ENCODE measurements at places on chromosomes 3 and 15.
A peak's percentile ranks its signal among the peaks of the same experiment; 100 is the strongest.

- DNase-seq: peak; percentile 89
These were observed at the start of gene MITF for GRCh38 chr3:69739204-69740102. Gene MITF (plus strand): TSS chr3:69739464. CDS start chr3:69739598, 134 bp downstream.

DNA sequence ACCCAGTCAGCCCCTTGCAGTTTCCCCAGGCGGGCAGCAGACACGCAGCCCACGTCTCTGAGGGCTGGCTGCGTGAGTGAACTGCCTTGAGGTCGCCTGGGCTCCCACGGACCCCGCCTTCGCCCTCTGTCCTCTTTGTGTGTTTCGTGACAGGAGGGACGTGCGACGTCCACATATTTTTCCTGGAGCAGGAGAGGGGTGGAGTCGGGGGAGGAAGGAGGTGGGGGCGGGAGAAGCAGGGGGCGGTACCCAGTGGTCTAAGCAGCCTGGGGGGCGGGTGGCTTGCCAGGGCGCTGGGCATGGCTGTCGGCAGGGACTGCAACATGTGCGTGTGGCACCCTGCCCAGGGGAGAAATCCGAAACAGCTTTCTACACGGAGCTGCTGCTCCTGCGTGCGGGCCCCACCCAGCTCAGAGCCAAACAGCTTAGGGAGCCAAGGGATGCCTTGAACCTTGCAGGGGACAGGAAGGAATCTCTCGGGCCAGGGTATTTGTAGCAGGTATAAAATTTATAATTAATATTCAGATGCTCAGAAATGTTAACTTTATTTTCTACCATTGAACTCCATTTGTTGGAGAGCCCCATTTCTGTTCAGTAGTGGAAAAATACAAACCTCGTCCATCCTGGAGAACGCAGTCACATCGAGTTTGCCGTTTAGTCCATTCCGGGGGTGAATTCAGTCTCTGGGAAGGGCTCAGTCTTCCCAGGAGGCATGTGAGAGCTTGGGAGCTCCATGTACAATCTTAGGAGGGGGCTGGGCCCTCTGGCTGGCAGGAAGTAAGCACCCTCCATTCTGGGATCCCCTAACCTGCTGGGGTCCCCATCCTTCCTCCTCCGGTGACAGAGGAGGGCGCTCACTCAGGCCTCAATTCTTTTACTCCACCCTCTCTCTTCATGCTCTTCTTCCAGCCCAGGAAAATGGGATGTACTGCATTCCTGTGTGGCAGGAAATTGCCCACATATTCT lies 79.1 kb upstream of the MEF2A start:
- peak; percentile 67 for DNase-seq

DNA sequence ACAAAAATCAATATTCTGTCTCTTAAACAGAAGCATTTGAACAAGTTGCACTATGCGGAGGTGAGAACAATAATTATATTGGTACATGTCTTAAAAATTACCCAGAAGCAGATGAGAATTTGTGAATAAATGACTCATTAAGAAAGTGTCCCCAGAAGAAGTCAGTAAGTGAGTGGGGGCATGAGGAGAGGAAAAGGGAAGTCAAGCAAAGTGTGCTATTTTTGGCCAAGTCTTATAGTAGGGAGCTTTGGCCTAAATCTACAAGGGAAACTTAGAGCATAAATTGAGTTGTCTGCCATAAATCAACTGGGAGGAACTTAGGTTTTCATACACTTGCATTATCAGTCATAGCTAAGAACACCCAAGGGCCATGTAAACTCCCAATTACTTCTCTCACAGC lies 86.9 kb upstream of the SATB1 start:
- no peak for DNase-seq

DNA sequence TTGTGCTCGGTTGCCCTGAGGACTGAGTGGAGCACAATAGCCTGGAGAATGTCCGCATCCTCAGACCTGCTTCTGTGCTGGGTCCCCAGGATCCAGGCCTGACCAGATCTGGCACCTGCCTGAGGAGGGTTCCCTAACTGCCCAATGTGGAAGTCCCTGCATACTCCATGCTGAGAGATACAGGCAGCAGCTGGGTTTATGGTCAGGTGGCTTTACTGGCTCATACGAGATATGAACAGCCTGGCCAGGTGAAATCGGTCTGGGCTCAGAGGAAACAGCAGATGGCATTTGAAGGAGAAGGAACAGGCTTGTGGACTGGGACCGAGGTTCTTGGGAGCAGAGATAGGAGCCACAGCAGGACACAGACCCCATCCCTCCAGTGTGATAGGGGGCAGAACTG lies 18.2 kb upstream of the KIF23 start:
- no peak for DNase-seq

- DNase-seq: no peak
These were observed 11.1 kb downstream of the ALPK3 start for GRCh38 chr15:84828086-84828908.

- no peak for DNase-seq
These were observed 4.6 kb downstream of the FGD5 start for GRCh38 chr3:14823393-14823792.

DNA sequence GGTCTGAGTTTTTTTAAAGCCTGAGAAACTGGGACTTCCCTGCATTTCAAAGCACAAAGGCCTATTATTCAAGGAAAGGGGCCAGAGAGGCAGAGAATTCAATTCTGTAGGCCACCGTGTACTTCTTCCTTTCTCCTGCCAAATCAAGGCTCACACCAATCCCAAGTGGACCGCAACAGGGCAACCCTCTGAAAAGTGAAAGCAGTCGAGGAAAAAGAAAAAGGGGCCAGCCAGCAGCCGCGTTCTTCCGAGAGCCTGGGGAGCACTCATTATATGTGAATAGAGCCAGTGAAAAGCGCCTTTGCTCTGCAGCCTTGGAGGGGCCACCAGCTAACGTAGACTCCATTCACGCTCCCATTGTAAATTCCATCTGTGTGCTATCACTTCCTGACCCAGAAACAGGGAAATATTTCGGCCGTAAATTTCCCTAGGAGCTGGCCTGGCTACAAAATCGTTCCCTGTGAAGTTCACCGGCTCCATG lies 45.9 kb upstream of the THUMPD3 start:
- peak; percentile 33 for DNase-seq

GRCh38 chr3:73422571-73422970 lies 202.2 kb downstream of the PDZRN3 start:
- no peak for DNase-seq

DNA sequence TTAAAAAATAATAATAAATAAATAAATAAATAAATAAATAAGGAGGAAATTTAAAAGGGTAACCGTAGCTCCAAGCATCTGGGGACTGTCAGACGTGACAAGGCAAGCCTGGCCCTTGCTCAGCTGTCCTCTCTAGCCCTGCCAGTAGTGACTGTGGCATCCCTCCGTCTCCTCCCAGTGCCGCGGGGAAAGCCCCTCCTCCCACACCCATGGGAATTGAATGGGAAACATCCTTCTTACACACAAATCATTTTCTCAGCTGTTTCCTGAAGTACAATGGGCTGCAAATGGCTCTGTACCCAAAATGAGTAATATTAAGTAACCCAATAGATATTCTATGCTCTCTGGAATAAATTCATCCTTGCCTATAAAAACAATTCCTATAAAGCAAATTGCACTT lies 101.6 kb upstream of the RAD18 start:
- no peak for DNase-seq

DNA sequence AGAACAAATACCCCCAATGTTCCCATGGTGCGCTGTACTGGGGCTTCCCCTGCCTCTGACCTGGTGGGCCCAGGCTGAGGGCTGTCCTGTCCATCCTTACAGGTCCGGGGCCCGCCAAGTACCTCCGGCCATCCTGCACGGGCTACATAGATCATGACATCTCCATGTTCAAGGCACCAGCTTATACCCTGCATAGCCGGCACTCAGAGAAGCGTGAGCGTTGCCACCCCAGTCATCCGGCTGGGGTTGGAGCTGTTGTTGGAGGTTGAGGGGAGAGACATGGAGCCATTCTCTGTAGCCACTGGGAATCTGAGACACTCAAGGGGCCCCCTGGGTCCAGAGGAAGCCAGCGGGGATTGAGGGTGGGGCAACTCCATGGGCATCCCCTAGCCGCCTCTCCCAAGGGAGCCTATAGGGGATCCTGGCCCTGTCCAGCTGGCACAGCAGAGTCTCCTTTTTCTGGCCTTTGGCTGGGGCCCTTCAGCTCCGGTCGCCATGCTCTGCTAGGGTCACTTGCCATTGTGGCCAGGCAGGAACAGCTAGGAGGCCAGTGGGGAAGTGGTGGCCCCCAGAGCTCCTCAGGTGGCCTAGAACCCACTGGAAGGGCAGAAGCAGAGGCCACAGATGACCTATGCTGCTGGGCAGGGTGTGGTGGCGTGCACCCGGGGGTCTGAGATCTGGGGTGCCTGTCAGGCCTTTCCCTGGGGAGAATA lies 12.5 kb upstream of the CSPG4 start:
- no peak for DNase-seq
